H9 (cell line): ENCODE measurements at places on chromosomes 4 and X. TPM values are rescaled to one million over a fixed set of nuclear protein-coding genes. Genes with fewer than 3 reads are reported as not detected.

GRCh38 chrX:1751781-1752180 lies 136.9 kb downstream of the ASMT start:
- no peak for DNase-seq

- no peak for DNase-seq
Observed at GRCh38 chrX:46823481-46823880, 13.4 kb upstream of the RP2 start.

DNA sequence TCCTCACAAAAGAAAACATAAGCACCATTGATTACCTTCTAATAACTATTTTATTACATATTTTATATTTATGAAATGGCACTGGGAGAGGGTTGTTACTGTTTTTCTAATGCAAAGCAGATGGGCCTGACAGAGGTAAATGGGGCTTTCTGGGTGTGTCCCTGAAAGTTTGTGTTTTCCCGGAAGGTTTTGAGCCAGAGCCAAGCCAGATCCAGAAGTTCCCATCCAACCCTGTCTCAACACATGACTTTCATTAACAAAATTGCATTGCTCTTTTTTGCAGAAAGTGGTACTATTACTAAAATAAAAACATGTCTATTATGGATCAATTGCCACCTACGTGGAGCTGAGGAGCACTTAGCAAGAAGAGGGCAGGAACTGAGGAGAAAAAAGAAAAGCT lies 181.3 kb downstream of the RAB28 start:
- no peak for DNase-seq

DNA sequence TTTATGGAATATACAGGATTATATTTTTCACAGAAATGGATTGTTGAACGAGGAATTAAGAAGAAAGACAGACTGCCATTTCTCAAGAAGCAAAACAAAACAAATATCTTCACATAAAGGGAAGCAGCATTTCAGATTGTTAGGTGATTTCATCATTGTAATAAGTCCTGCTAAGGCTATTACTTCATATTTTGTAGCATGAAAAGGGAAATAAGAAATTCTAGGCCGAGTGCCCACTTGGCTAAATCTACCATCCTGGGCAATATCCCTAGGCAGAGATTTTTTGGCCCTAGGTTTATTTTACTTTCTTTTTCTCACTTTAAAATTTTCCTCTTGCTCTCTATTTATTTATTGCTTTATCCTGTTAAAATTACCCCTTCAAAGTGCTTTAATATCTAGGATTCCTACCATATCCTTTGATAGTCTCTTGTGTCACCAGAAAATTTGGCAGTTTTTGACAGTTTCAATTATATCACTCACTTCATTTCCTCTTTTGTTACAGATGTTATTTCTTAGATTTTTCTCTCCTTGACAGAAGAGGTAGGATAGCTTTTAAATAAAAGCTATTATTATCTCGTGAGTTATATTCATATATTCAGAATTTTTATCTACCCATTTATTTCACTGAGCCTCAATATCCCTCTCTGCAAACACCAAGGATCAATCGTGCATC lies 142.3 kb downstream of the PDGFC start:
- no peak for DNase-seq

ARHGAP6 gene
- total RNA-seq: 0.07 and 0.15 TPM in 2 replicates

- DNase-seq: no peak
Observed at GRCh38 chr4:157929486-157929885, 243.3 kb downstream of the GASK1B start.

- no peak for DNase-seq
Observed at GRCh38 chr4:67632492-67632891, 68.5 kb downstream of the UBA6 start.

SLC7A11 gene
- total RNA-seq: 19.3 and 19.8 TPM in 2 replicates

AWAT1 gene
- not detected in 2 replicates for total RNA-seq

- no peak for DNase-seq
Observed at GRCh38 chr4:174173360-174173759, 110.1 kb downstream of the FBXO8 start.

PCDH7 gene
- 16.8 and 18.0 TPM in 2 replicates for total RNA-seq

PPARGC1A gene
- total RNA-seq: 1.2 and 1.7 TPM in 2 replicates

DNA sequence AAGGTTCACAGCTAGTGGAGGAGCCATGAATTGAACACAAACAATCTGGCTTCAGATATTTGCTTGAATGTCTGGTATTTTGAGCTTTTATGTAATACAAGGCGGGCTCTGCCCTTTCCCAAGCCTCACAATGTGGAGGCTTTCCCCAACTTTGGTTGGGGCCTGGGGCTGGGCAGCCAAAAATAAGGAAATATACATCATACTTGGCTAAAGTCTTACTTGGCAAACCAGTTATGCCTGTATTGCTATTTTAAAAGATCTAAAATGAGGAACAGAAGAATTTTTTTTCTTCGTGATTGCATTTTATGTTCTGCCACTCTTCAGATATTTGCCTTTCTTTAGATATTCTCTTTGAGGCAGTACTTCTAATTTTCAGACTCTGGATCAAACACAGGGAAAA lies 26.1 kb downstream of the ARFIP1 start:
- no peak for DNase-seq

SSX5 gene
- not detected in 2 replicates for total RNA-seq

- DNase-seq: peak; percentile 52
Observed at GRCh38 chr4:75831856-75832405, 70.3 kb downstream of the PPEF2 start.

DNA sequence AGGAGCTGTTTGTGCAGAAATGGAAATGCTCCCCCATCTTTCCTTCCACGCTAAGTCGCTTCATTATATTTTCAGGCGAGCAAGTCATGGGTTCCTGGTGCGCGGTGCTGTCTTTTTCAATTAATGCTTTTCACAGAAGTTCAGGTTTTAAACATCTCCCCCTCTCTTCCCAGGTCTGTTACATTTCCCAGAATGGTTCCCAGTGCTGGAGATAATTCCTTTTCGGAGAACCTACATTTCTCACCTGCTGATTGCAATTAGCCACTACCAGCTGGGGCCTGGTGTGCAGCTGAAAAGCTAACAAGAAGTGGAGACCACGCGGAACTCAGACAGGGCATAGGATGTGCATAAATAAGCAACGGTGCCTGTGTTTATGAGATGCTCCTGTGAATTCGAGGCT lies 217.8 kb downstream of the MID1IP1 start:
- DNase-seq: no peak

GRCh38 chr4:98110929-98111328 lies 32.3 kb downstream of the STPG2 start:
- DNase-seq: no peak

GRCh38 chrX:24902806-24903205 lies 113.0 kb downstream of the ARX start:
- DNase-seq: no peak

DNA sequence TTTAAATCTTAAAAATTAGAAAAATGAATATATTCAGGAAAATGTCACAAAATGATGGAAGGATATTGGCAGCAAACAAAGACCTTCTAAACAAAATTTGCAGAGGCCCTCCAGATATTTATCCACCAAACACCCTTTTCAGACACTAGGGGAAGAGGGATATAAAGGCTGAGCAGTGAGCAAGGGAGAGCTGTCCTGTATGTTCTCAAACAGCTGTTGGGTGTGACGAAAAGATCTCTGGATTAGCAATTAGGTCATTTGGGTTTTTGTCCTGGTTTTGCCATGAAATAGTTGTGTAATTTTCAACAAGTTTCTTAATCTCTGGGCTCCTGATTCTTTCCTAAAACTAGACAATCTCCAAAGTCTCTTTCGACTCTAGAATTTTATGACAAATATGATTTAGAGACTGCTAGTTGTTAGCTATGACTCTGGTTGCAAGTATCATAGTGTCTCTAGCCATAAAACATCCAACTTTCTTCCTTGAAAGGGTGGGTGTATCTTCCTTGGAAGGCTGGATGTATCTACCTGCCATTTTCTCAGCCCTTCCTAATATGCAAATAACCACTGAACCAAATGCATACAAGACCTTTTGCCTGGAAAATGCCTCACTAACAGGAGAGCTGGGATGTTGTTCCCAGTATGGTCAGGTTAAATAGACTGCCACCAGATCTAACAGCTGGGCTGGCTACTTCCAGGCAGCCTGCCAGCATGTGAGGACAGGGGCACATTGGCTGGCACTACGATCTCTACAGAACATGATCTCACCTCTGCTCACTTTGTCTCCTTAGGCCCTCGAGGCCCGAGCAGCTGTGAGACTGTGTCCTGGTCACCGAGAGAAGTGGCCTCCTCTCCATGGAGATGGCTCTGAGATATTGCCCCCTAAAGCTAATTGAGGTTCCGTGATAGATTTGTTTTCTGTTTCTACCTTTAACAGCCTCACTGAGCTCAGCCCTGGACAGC lies 225.5 kb upstream of the JADE1 start:
- no peak for DNase-seq

GRCh38 chrX:151713849-151714248 lies 2.0 kb upstream of the FATE1 start:
- peak; percentile 55 for DNase-seq

FGFBP2 gene
- not detected in 2 replicates for total RNA-seq

RTL5 gene
- 1.1 and 1.2 TPM in 2 replicates for total RNA-seq

PCDH19 gene
- total RNA-seq: 0.83 and 1.2 TPM in 2 replicates

UNC5C gene
- total RNA-seq: not detected in 2 replicates

GRCh38 chrX:25067271-25068172 lies 51.8 kb upstream of the ARX start:
- no peak for DNase-seq

NPY5R gene
- 4.2 and 5.7 TPM in 2 replicates for total RNA-seq

RAB33A gene
- total RNA-seq: 0.59 and 0.92 TPM in 2 replicates

- DNase-seq: no peak
Observed at GRCh38 chrX:79162076-79162475, 17.6 kb downstream of the GPR174 start.

DNA sequence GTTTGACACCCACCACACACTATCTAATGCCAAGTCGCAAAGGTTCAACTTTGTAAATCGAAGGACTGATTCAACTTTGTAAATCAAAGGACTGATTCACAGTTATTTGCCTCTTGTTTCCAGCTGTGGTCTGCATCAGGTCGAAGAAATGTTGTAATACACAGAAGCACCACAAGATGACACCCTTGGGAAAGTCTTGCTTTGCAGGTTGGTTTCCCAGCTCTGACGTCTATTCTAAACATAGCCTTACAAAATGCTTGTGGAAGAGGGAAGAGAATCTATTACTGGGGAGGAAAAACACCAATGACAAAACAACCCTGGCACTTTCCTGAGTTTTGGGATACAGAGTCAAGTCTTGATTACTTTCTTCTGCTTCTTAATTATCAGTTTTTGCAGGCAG lies 35.3 kb downstream of the SUPT20HL1 start:
- peak; percentile 62 for DNase-seq

RAB9B gene
- total RNA-seq: 0.15 and 0.31 TPM in 2 replicates

MID1IP1 gene
- total RNA-seq: 100 and 102 TPM in 2 replicates

USP26 gene
- total RNA-seq: not detected in 2 replicates

XAGE1A gene
- not detected in 2 replicates for total RNA-seq

DNA sequence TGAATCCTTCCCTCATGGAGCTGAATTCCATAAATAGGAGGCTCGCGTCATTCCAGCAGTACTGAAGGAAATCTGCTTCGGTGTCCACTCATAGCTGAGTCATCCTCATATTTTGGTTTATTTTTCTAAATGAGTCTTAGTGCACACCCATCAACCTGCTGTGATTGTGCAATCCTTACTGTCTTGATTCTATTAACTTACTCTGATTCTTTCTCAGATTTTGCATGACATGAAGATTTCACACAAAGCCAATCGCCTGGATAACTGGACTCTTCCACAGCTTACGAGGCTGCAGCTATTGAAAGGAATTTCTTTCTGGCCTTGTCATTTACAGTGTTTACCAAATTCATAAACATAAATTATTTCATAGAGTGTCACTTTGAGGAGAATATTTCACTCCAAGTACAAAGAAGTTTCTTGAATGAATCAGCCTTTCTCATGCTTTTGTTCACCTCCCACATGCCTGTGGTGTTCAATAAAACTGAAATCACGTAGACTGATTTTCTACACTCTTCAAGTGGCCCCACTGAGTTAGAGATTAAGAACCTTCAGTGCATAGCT lies 207.6 kb upstream of the SLITRK2 start:
- DNase-seq: no peak

- peak; percentile 46 for DNase-seq
Observed at GRCh38 chrX:102832661-102833060, 104.4 kb upstream of the RAB40AL start.

GRCh38 chr4:71133491-71133890 lies 140.0 kb downstream of the DCK start:
- no peak for DNase-seq

GRCh38 chr4:17189401-17189720 lies 290.9 kb upstream of the LDB2 start:
- no peak for DNase-seq

GRCh38 chr4:137156054-137156453 lies 376.2 kb downstream of the PCDH18 start:
- no peak for DNase-seq

RNF175 gene
- total RNA-seq: 3.3 and 4.3 TPM in 2 replicates

DNA sequence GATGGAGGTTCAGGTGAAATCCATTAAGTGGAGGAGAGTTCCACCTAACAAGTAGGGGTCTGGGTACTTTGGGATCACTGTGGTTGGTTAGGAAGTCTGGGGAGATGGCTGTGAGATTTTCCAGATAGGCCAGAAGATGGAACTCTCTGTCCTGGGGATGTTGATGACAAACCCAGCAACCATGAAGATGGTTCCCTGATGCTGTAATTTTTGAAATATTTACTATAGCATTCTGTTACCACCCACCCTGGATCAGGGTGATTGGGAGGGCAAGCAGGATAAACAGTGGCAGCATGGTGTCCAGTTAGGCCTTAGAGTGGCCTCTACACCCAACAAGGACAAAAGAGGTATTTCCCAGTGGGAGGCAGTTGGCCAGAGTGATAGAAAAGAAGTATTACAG lies 15.9 kb upstream of the NELFA start:
- no peak for DNase-seq

RPA4 gene
- total RNA-seq: 0.83 and 1.0 TPM in 2 replicates

GRCh38 chr4:24226667-24227066 lies 336.8 kb upstream of the PPARGC1A start:
- no peak for DNase-seq

DNA sequence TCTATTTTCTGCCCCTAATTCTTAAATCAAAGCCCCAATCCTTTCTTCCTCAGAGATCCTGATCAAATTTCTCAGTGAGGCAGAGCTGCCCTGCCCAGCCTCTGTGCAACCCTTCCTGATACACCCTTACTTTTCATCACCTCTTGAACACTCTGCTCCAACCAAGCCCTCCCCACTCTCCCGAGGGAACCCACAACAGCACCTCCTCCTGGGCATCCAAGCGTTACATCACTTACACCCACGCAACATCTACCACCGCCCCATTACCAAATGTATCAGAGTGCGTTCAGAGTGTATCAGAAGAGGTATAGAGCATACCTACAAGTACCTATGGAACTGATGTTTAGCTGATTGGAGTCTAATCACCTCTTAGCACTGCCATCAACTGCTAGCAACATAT lies 186.5 kb downstream of the RAP1GDS1 start:
- no peak for DNase-seq

DNA sequence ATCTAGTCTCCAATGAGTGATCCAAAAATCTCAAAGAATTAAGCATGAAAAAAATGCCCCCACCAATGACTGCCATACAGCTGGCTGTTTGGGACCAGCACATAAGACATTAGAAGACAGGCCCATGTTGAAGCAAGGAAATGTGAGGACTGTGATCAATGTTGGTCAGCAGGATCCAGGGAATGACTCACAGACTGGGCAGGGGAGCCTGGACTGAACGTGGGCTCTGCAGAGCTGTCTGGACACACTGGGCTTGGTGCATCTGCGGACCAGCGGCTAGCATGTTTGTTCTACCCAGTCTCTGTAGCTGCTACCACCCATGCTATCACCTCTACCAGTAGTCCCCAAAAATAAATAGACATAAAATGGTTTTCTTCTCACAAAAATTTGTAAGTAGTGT lies 108.6 kb downstream of the PALLD start:
- no peak for DNase-seq
